Fibroblast of the aortic adventitia (primary cell): ENCODE measurements at places on chromosomes 12 and 14. TPM values are rescaled to one million over a fixed set of nuclear protein-coding genes. Genes with fewer than 3 reads are reported as not detected.

Gene SLC6A15
- total RNA-seq: 8.9 and 53.3 TPM in 2 replicates

Gene CCDC177
- not detected in 2 replicates for total RNA-seq

Gene NDRG2
- 1.8 and 10.5 TPM in 2 replicates for total RNA-seq

Gene NAB2
- 41.8 and 54.2 TPM in 2 replicates for total RNA-seq

Gene HNRNPA1
- total RNA-seq: 435 and 902 TPM in 2 replicates

Gene IFI27
- 20.2 and 78.2 TPM in 2 replicates for total RNA-seq

Gene KRT85
- total RNA-seq: not detected in 2 replicates

Gene IRF9
- 43.8 and 63.1 TPM in 2 replicates for total RNA-seq

Gene MRPL52
- 14.2 and 69.9 TPM in 2 replicates for total RNA-seq

Gene LALBA
- total RNA-seq: not detected in 2 replicates

Gene PTHLH
- total RNA-seq: 1.6 and 4.3 TPM in 2 replicates

Gene CAPZA3
- not detected in 2 replicates for total RNA-seq

Gene GYS2
- total RNA-seq: not detected in 2 replicates

Gene BICDL1
- total RNA-seq: 1.8 TPM in 1 of 2 replicates, not detected in the other

Gene PAWR
- total RNA-seq: 15.0 and 57.6 TPM in 2 replicates

Gene KCNC2
- not detected in 2 replicates for total RNA-seq

Gene TBX5
- total RNA-seq: 1.3 TPM in 1 of 2 replicates, not detected in the other

Gene VAMP1
- total RNA-seq: 9.0 and 26.6 TPM in 2 replicates

Gene PZP
- not detected in 2 replicates for total RNA-seq

Gene ATP6V1D
- 118 and 281 TPM in 2 replicates for total RNA-seq

Gene RDH16
- 0.09 TPM in 1 of 2 replicates, not detected in the other for total RNA-seq

Gene ASB2
- total RNA-seq: 0.45 and 0.49 TPM in 2 replicates

Gene CYP46A1
- total RNA-seq: 0.36 and 0.49 TPM in 2 replicates

Gene MYO1H
- not detected in 2 replicates for total RNA-seq

Gene PDE3A
- 16.2 and 17.2 TPM in 2 replicates for total RNA-seq

Gene SPPL3
- 15.9 and 18.3 TPM in 2 replicates for total RNA-seq

Gene BCL11B
- total RNA-seq: 0.09 TPM in 1 of 2 replicates, not detected in the other

Gene CAPS2
- 12.9 and 18.1 TPM in 2 replicates for total RNA-seq

Gene ARHGEF25
- 18.3 and 64.5 TPM in 2 replicates for total RNA-seq

Gene SOAT2
- total RNA-seq: 0.09 TPM in 1 of 2 replicates, not detected in the other

Gene LYZ
- not detected in 2 replicates for total RNA-seq

Gene RBP5
- total RNA-seq: not detected in 2 replicates

Gene HOXC13
- total RNA-seq: not detected in 2 replicates

Gene CCDC92
- total RNA-seq: 14.1 and 22.7 TPM in 2 replicates

Gene ZFYVE1
- 19.3 and 32.6 TPM in 2 replicates for total RNA-seq

Gene CLEC9A
- total RNA-seq: not detected in 2 replicates

Gene HCAR1
- total RNA-seq: 1.5 and 2.2 TPM in 2 replicates

Gene ACSS3
- total RNA-seq: 24.5 and 25.3 TPM in 2 replicates

Gene KRT5
- total RNA-seq: not detected in 2 replicates

Gene NR2C1
- total RNA-seq: 15.5 and 25.4 TPM in 2 replicates

Gene PGF
- total RNA-seq: 0.36 and 2.1 TPM in 2 replicates

Gene APOF
- not detected in 2 replicates for total RNA-seq

Gene ZFYVE21
- 47.0 and 68.4 TPM in 2 replicates for total RNA-seq

Gene LPAR5
- not detected in 2 replicates for total RNA-seq

Gene PTGER2
- 1.6 and 50.1 TPM in 2 replicates for total RNA-seq

Gene GDF3
- total RNA-seq: not detected in 2 replicates

Gene TEX22
- total RNA-seq: 0.27 and 1.5 TPM in 2 replicates

Gene SAV1
- 32.4 and 42.2 TPM in 2 replicates for total RNA-seq

Gene IL23A
- not detected in 2 replicates for total RNA-seq
